ENCODE measurements at places on chromosomes 5 and 9.

- DNase-seq = no peak
Observed at GRCh38 chr5:8829323-8830029, 716.4 kb downstream of the SEMA5A start.

- DNase-seq = no peak
Observed at GRCh38 chr5:179311581-179311980, 33.7 kb downstream of the ADAMTS2 start.

DNA sequence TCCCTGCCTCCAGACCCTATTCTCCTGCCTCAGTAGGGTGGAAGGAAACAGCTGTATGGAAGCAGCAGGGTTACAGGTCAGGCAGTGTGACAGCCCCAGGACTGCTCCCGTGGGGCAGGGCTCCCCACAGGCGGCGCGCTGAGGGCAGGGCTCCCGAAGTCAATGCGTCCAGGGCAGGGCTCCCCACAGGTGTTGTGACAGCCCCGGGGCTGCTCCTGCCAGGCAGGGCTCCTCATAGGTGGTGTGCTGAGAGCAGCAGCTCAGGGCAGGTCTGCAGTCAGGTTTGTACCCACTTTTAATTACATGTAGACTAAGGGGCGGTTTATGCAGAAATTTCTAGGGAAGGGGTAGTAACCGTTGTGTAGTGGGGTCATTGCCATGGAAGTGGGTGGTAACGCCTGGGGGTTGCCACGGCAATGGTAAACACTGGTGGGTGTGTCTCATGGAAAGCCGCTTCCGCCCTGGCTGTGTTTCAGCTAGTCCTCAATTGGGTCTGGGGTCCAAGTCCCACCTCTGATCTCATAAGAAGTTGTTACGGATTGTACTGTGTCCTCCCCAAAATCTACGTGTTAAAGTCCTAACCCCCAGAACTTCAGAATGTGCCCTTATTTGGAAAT lies 16.7 kb upstream of the TERT start:
- no peak for DNase-seq

GRCh38 chr9:123169926-123170325 lies 98.5 kb downstream of the STRBP start:
- DNase-seq = no peak

DNA sequence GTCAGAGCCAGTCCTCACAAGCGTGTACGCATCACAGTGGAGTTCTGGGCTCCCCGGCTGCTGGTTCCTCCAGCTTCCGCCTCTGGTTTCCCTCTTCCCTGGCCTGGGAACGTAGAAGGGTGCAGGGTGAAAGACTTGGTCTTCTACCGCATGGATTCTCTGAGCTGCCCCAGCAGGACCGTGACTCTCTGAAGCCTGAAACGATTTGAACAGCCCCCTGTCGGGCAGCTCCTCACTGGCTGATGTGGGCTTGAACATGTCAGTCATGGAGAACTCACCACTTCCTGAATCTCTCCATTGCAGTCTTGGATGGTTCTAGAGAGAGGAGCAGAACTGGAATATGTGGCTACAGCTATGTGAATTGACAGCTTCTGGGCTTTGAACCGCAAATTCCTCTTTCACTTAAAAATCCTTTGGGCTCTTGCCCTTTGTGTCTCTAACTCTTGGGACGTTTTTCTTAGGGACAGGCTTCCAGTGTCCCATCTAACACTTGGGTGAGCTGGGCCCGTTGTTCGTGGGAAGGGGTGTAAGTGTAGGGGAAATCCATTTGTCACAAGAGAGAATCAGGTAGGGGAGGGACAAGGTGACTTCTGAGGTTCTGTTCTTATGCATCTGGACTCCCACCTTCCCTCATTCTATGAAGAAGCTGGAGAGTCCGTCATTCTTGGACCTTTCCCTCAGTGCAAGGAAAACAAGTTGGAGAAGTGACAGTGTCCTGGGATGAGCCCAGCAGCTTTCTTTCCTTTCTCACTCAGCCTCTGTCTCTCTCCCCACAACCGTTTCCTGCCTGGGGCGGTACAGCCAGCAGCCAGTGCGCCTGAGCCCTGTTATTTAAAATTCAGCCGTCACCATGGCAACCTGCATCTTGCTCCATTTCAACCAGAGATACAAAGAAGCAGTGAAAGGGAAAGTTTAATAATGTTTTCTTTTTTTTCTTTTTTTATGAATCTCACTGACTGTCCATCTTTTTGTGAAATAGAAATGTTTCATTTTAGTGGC lies 84.7 kb downstream of the PTTG1 start:
- no peak for DNase-seq

GRCh38 chr9:133539991-133540697 lies 5.6 kb downstream of the ADAMTSL2 start:
- no peak for DNase-seq
